Muscle of leg (tissue), 16 donors: ENCODE measurements at places on chromosomes 2 and 18.

DNA sequence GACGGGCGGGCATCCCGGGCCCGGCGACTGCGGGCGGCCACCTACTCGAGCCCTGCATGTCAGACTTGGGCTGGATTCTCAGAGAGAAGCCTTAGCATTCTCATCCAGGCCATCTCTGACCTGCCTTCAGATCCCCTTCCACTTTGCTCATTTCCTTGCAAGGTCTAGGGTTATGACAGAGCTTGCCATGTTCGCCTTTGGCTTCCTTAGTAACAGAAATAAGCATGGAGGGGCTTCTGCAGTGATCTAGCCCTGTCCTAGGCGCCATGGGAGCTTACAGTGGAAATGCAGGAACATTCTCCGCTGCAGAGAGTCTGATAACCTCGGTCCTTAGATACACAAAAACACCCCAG lies 632 bp upstream of the ACVR1 start:
- DNase-seq: no peak

DNA sequence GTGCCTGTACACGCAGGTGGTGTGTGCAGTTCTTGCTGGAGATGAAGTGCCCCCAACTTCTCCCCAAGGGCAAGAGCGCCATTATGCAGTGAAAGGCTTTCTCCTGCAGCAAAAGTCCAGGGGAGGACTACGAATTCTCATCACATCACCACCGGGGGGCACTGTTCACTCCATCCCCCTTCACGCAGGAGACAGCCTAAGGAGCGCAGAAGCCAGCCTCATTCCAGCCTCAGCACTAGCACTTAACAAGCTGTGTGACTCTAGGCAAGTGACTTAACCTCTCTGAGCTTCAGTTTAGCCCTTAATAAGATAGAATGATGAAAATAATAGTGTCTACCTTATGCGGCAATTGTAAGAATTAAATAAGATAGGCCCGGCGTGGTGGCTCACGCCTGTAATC lies 32.3 kb downstream of the DNMT3A start:
- DNase-seq: peak; percentile 60

DNA sequence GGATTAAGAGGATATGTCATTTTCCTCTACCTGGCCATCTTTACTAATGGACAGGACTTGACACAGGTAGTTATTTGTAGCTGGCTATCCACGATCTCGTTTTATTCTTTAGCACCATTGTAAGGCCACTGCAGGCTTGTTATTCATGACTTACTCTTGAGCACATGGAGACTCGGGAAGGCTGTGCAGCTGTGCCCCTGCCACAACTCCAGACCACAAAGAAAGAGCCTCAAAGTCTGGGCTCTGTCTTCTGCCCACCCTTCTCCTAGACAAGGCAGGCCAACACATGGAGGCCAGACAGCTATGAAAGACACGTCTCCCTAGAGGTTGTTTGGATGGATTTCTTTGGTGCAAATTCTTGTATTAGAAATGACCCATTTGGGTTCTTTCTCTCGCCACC lies 133.8 kb downstream of the NAPG start:
- DNase-seq: no peak

DNA sequence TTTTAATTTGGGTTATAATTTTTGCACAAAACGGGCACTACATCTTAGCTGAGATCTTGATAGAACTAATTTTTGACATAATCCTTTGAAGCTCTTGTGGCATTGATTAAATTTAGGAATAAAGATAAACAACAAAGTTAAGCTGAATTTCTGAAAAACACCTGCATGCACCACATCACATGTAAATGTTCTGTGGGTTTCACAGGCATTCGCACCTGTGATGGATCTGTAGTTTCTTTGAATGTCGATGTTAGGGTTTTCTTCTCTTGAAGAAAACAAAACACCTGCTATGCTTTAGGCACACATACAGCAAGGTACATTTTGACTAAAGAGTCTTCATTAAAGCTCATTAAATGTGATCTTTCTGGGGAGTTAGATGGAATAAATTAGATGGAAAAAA lies 60.3 kb downstream of the RPIA start:
- DNase-seq: no peak

DNA sequence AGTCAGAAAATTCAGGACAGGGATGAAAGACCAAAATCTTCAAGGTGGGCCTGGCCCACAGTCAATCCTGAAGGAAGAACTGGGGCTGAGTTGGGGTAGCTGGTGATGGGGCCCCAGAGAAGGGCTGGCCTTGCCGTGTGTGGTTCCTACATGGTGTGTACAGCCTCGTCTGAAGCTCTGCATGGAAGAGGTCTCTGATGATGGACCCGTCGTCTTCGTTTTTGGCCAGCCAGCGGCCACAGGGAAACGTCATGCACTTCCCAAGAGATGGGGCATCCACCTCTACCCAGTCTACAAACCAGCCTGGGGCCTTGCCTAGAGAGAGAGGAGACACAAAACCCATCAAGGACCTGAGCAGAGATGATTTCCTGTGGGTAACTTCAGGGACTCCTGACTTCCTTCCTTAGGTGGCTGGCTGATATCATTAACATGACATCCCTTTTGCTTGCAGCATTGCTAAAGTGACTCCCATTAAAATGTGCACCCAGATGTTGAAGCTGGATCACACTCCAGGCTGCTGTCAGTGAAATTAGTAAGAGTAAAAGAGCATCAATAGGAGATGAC lies 115.3 kb downstream of the LOXHD1 start:
- no peak for DNase-seq
